Stimulated activated CD8-positive, alpha-beta memory T cell treated with anti-CD3 and anti-CD28 coated beads, Interleukin-15, amount 100 ng/mL, for 48 hours (primary cell): ENCODE measurements at places on chromosomes 4 and X.

DNA sequence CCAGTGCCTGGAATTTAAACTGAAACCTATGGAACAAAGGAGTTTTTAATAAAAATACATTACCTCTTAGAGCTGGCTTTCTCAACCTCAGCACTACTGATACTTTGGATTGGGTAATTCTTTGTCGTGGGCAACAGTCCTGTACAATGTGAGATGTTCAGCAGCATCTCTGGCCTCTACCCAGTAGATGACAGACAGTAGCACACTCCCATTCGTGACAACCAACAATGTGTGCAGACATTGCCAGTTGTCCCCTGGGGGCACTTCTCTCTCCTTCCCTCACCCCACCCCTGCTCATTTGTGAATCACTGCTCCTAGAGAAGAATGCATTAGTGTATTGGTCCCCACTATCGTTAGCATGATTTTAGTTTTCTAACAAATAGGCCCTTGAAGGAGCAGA lies 16.2 kb downstream of the GPAT3 start:
- no peak for DNase-seq

DNA sequence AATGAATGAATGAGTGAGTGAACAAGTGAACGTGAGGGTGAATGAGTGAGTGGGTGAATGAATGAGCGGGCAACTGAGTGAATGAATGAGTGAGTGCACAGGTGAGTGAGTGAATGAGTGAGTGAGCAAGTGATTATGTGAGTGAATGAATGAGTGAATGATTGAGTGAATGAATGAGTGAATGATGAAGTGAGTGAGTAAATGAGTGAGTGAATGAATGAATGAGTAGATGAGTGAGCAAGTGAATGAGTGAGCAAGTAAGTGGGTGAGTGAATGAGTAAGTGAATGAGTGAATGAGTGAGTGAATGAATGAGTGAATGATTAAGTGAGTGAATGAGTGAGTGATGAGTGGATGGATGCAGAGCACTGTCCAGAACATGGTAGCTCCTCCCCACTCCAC lies 205.8 kb downstream of the STK32B start:
- DNase-seq = no peak

DNA sequence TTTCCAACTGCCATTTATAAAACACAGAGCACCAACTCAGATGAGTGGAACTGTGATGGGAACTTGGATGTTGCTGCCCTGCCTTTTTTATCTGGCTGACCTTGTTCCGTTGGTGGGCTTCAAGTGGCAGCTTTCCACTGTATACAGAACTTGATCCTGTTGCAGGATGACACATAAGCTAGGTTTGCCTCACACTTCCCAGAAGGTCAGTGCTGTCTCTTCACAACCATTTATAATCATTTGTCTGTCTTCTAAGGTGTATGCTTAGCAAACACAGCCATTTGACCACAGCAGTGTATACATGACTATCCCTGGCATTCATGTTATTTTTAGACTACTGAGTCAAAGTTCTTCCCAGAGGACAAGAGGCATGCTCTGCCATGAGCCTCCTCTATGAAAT lies 20.3 kb downstream of the DGKK start:
- DNase-seq = no peak

DNA sequence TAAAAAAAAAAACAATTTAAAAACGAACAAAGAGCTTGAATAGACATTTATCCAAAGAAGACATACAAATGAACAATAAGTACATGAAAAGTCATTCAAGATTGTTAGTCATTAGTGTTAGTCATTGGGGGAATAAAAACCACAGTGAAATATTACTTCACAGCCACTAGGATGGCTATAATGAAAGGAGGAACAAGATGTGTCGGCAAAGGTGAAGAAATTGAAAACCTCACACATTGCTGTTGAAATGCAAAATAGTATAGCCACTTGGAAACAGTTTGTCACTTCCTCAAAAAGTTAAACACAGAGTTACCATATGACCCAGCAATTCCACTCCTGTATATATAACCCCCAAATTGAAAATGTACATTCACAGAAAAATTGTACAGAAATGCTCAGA lies 45.2 kb upstream of the SLC39A8 start:
- DNase-seq = no peak

- DNase-seq = no peak
Observed at GRCh38 chr4:114601304-114602052, 2.9 kb downstream of the UGT8 start.

DNA sequence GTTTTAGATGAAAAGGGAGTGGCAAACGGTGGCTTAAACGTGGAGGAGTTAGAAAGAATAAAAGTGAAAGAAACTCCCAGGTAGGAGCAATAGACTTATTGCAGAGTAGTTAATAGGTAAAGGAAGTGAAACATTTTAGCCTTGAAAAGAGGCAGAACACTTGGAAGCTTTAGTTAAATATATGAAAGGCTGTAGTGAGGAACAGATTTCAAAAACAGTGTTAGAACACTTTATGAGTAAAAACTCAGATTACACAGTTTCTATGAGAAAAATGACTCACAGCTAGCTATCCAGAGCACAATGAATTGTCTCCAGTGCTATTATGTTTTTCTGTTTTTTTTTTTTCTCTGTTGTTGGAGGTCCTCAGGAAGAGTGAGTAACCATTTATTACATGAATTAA lies 45.8 kb downstream of the TACR3 start:
- no peak for DNase-seq

DNA sequence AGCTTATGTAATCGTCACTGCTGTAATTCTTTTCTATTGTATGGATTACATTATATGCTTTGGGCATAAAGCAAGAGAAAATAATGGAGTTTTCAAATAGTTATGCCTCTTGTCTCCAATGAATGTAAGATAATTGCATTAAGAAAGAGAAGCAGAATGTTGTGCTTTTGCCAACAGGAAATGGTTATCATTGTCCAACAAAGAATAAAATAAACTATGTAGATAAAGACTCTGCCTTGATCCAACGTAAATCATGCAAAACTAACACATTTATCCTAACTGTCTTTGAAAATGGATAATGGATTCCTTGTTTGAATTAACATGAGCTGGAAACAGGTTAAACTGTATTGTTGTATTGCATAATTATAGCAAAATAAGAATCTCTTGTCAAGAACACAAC lies 1709.0 kb downstream of the PCDH7 start:
- no peak for DNase-seq

GRCh38 chr4:1627417-1628313 lies 56.4 kb downstream of the FAM53A start:
- DNase-seq = no peak

DNA sequence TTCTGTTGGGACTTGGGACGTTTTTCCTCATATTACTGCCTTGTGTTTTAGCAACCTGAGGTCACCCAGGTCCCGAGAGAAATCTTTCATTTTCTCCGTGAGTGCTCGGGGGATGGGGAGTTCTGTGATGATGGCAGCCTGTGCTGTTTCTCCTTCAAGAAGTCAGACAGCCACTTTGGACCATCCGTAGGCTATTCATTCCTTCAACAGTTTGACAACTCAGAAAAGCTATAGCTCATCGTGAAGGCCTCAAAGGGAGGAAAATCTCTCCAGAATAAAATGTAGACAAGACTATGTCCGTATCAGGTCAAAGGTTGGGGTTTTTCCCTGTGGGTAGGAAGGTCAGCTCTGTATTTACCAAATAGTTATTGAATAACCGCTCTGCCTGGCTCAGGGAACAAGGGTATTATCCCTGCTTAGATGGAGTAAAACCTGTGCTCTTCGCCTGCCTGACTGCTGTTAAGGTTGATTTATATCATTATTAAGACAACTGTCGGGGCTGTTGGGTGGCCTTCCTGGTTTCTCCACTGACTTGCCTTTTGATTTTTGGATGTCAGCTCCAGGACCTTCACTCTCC lies 36.6 kb downstream of the FAM114A1 start:
- no peak for DNase-seq

DNA sequence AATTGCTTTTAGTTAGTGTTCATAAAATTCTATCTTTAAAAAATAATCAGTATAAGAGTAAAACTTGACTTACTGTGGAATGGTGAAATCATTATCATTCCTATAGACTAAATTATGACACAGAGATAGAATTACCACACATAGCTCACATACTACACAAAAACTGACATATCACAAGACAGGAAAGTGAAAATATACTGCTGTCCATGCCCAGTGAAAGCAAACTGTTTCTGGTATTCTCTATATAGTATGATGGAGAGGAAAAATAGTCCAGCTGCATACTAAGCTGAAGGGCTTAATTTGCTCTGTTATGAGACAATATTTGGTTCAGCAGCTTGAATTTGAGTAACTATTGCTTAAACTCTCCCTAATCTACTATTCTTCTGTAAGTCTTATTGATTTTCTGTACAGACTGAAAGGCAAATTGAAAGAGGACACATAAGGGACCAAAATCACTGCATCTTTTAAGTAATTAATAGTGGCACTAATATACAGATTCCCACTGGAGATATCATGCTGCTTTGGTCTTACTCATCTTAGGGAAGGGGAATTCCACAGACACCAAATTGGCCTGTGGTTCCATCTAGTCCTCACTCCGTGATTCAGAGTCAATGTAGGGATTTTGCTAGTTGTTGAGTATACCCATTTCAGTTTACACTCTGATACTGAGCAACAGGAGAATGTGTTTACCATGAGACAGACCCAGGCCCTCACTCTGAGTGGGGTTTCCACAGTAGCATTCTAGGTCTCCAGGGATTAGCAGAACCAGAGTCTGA lies 47.4 kb upstream of the AGA start:
- no peak for DNase-seq

DNA sequence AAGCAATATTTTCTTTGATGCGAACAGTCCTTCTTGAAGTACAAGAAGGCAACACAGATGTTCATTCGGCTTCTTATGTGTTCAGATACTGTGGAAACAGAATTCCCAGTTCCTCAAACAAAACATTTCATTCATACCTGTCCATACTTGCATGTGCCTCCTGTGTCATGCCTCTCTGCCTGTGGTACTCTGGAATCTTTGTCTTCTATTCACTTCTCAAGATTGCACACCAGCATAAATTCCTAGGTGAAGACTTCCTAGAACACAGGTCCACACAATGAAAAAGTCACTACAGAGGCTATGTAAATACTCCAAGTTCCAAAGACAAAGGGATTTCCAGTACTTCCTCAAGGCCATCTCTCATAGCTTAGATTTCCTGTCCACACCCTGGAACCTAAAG lies 367.2 kb downstream of the AFF2 start:
- no peak for DNase-seq

GRCh38 chrX:53412446-53412845 lies 10.0 kb downstream of the SMC1A start:
- DNase-seq = no peak

GRCh38 chr4:138522366-138522765 lies 280.2 kb upstream of the SLC7A11 start:
- DNase-seq = no peak

DNA sequence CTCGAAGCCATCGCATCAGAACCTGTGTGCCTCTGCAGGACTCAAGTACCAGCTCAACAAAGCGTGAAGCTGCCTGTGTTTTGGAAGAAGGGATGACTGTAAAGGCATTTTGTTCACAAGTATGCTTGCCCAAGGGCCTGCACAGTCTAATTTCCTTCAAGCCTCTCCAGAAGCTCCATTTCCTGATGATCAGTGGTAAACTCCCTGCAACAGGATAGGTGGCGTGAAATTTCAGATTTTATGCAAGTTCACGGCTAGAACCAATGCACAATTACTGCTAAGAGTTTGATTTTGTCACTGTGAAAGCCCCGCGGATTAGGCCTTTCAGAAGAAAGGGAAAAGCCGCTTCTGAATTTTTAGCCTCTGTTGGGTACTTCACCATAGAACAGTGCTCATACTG lies 89.2 kb upstream of the TAPT1 start:
- no peak for DNase-seq

- no peak for DNase-seq
Observed at GRCh38 chrX:103362474-103362873, 6.2 kb downstream of the TCEAL9 start.

- no peak for DNase-seq
Observed at GRCh38 chrX:137431693-137432488, 134.0 kb upstream of the ZIC3 start.

DNA sequence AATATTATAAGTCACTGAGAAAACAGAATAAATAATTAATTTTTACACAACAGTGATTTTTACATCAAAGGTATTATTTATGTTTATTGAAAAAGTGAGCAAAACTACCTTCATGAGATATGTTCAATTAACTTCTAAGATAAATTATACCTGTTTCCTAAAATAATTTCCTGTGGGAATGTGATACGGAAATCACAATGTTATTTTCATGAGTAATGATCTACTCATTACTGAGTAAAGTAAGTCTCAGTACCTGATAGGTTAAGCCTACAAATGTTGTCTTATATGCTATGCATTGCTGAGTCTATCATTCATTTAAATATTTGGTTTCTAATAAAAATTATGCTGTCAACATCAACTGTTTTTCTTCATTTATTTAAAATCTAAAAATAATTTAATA lies 324.0 kb downstream of the STPG2 start:
- DNase-seq = no peak

DNA sequence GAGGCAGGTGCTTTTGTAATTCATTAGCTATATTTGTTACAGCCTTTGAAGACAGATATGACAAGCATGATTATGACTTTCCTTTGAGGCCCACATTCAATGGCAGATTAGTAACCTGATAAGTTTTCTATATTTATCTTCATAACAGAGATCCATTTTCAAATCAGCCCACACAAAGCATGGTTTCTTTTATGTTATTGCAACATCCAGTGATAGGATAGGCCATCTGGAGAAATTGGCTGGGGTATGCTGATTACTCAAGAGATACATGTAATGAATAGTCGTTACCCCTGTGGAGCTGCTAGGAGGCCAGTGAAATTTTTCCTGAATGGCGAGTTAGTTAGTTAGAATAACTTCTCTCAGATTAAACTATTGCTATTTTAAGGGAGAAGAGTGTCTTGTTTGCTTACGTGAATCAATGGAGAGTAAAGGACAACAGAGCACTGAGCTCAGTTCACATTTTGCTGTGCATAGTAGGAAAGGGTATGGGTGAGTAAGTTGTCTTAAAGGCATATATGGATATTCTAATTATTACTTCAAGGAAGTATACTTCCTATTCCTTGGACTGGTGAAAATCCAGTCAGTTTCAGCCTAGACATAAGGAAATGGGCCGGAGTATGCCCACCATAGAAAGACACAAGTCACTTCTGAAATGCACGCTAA lies 79.2 kb upstream of the DKK2 start:
- DNase-seq = no peak

- no peak for DNase-seq
Observed at GRCh38 chr4:102778720-102779119, 18.0 kb upstream of the MANBA start.

- DNase-seq = no peak
Observed at GRCh38 chrX:65726715-65727114, 59.3 kb downstream of the MSN start.
